ENCODE measurements at places on chromosomes 6 and 20.

DNA sequence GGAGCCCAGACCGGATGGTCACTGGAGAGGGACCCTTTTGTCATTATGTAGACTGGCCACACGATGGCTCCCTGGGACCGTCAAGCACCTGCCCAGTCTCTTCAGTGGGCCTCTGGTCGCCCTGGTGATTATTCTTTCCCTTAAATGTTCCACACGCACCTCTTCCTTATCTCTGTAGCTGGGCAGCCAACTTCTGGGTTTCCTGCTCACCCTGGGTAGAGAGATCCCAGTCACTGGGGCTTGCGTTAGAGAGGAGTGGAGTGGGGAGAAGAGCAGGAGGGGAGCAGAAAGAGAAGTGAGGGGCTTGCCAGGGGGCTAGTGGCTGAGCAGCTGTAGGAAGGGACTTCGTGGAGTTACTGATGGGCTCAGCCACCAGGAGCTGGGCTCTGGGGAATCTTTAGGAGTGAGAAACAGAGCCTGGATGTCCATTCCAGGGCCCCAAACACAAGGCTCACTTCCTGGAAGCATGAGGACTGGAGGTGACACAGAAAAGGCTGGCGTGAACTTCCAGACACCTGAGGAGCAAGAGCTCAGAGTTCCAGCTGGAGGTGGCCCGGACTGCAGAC is 150.1 kb downstream of the DHX35 start:
- H3K4me1 ChIP-seq, result no peaks in the 10 kb centered on the region
- DNase-seq, result no peak
- H3K36me3 ChIP-seq, result no peaks in the 10 kb centered on the region
- no peak overlapping the region for H3K4me3 ChIP-seq
- H3K27me3 ChIP-seq, result peaks cover 10% of the 10 kb centered on the region

- no peaks in the 10 kb centered on the region for H3K36me3 ChIP-seq
- no peak overlapping the region for H3K4me3 ChIP-seq
- no peak for DNase-seq
Observed at GRCh38 chr6:3831761-3832530, 17.2 kb upstream of the FAM50B start.

DNA sequence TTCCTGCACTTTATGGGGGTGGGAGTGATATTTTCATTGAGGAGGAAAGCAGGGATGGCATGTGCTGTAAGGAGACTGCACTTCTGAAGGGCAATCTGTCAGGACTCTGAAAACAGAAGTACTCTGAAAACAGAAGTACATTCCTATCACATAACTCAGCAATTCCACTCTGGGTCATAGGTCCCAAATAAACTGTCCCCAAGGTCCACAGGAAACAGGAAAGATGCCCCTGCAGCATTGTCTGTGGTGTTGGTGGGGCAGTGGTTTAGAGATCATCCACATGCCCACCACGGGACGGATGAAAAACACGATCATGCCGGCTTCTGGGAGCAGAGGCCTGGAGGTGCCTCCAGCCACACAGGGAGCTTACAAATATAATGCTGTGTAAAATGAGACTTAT is 150.3 kb downstream of the OTOR start:
- H3K4me3 ChIP-seq, result no peak overlapping the region
- H3K4me1 ChIP-seq, result no peaks in the 10 kb centered on the region
- no peaks in the 10 kb centered on the region for H3K36me3 ChIP-seq
- H3K27me3 ChIP-seq, result no peaks in the 10 kb centered on the region

GRCh38 chr20:59790346-59790745 is 143.1 kb downstream of the SYCP2 start:
- H3K27me3 ChIP-seq, result no peaks in the 10 kb centered on the region
- H3K36me3 ChIP-seq, result no peaks in the 10 kb centered on the region
- no peak overlapping the region for H3K27ac ChIP-seq

Data from sigmoid colon (tissue), 7 donors.